PC-9 (cell line): ENCODE measurements at places on chromosomes 6 and 20.

DNA sequence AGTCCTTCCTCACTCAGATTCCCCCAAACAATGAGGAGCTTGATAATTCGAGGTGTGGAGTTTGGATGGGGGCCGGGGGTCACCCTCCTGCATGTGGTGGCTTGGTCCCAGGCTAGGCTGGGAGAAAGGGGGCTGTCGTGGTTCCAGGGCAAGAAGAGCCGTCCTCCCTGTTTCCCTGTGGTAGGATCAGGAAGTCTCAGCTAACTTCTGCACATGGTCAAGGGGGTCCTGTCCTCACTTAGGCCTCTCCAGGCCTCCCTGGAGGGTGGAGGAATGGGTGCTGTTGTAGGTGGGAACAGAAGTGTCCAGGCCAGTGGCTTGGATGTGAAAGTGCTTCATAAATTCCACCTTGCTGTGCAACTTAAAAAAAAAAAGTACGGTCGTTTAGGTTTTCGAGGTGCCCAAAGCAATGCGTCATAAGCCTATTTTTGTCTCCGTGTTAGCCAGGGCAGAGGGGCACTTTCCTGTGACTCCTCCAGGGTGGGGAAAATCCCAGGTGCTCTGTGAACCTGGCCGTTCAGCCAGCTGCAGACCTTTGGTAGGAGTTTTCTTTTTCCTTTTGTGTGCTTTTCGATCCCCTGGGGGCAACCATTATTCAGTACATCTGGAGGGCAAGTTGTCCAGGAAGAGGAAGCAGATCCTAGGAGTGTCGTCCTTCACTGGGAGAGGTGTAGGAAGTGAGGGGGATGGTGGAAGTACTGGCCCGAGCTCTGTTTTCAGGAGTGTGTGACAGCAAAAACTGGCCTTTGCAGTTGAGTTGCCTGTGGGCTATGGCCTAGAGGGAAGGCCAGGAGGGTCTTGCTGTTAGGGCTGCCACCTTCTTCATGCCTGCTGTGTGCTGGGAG is 9.6 kb downstream of the IGF2R start:
- DNase-seq = peak; percentile 76

GRCh38 chr20:40361916-40362315 is 327.1 kb downstream of the MAFB start:
- DNase-seq = no peak

DNA sequence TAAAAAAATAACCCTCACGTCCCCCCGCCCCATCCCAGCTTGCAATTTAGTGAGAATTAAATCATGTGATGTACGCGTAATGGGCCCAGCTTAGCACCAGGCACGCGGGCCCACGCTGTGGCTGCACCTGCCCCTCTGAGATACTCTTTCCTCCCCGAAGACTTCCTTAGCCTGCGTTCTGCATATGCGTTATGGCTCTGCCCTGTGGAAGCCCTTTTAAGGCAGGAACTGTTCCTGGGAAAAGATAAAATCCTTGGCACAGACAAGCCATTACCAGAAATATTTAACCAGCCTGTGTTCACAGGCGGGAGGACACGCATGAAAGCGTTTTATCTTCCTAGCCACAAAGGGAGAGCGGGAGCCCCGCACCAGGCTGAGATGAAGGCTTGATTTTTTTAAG is 311.0 kb downstream of the LRFN2 start:
- no peak for DNase-seq

- no peak for DNase-seq
Measured at GRCh38 chr6:34459899-34460593, 5.8 kb upstream of the PACSIN1 start.

GRCh38 chr6:150514806-150515380 is 84.8 kb upstream of the PLEKHG1 start:
- peak; percentile 81 for DNase-seq

- DNase-seq = no peak
Measured at GRCh38 chr20:33000802-33001466, 3.3 kb downstream of the SUN5 start.
